Activated CD8-positive, alpha-beta memory T cell treated with anti-CD3 and anti-CD28 coated beads for 24 hours (primary cell): ENCODE measurements at places on chromosomes 16 and 17.

DNA sequence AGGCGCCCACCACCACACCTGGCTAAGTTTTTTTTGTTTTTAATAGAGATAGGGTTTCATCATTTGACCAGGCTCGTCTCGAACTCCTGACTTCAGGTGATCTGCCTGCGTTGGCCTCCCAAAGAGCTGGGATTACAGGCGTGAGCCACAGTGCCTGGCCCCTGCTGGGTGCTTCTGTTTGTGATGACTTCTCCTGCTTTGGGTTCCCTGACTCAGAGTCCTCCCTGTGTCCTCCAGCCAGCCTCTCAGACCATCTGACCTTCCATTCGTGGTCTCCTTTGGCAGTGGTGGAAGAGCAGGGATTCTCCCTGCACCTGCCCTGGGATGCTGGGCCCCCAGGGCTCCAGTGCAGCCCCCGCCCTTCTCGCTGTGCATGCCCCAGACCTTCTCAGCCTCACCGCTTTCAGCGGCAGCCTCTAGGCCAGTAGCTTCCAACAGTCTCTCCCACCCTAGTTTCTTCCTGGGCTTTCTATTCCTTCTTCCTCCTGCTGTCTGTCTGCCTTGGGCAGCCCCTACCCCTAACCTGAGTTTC, 13.2 kb downstream of the BEAN1 start:
- DNase-seq = peak; percentile 30

DNA sequence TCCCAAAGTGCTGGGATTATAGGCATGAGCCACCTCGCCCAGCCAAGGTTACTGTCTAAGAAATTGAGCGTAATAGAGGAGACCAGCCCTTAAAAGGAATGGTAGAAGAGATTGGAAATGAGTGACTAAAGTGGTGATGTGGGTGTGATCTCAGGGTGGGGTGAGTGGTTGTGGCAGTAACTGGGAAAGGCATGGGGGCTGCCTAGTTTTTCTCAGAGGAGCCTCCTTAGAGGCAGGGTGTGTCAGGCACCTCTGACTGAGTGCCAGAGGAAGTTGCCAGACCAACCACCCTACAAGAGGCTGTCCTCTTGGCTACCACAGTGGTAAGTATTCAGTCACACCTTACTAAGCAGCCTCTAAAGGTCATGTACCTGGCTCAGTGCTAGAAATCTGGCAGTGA, 8.9 kb downstream of the DUS2 start:
- DNase-seq = no peak

- DNase-seq = no peak
Measured at GRCh38 chr16:24135624-24136565, 120.2 kb upstream of the CACNG3 start.

DNA sequence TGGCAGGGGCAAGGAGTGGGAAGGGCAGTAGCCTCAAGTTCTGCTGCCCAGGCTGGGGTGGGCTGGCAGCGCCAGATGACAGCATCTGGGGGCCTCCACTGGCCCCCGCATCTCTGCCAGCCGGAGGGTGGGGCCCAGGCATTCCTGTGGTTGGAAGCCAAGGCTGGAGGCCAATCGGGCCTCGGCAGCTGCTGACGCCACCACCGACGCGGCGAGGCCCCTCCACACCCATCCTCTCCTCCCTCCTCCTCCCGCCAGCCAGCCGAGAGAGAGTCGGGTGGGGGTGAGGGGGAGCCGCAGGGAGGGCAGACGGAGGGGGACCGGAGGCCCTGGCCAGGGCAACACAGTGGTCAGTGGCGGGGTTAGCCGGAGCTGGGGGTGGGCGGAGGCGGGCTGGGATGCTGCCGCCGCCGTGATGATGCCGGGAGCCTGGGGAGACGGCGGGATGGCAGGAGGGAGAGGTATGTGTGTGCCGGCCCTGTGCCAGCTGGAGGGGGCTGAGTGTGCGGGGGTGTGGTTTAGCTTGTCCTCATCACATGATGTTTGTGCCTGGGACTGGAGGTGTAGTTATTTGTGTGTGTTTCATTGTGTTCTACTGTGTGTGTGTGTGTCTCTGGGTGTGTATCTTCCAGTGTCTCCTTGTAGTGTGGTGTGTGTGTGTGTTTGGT, 36.6 kb downstream of the ARHGAP23 start:
- no peak for DNase-seq

GRCh38 chr17:2076087-2076984, 21.4 kb downstream of the HIC1 start:
- DNase-seq = no peak

- peak; percentile 72 for DNase-seq
Measured at GRCh38 chr16:68539711-68540239, 684 bp downstream of the ZFP90 start.

- no peak for DNase-seq
Measured at GRCh38 chr16:77470851-77471250, 36.0 kb upstream of the ADAMTS18 start.

- DNase-seq = no peak
Measured at GRCh38 chr17:7579834-7580603, 581 bp downstream of the CD68 start.

DNA sequence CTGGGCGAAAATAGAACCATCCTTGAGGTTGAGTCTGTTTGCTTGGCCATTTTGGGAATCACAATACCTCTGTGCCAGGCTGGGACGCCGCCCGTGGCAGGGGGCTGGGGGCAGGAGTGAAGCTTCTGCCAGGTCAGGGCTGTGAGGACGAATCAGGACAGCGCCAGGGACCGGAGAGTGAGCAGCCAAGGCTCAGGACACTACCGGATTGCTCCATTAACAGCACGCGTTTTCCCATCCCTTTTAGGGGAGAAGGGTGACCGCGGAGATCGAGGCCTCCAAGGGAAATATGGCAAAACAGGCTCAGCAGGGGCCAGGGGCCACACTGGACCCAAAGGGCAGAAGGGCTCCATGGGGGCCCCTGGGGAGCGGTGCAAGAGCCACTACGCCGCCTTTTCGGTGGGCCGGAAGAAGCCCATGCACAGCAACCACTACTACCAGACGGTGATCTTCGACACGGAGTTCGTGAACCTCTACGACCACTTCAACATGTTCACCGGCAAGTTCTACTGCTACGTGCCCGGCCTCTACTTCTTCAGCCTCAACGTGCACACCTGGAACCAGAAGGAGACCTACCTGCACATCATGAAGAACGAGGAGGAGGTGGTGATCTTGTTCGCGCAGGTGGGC, 23.4 kb downstream of the C1QTNF1 start:
- no peak for DNase-seq

GRCh38 chr16:46926470-46927225, 42.5 kb downstream of the GPT2 start:
- DNase-seq = no peak

DNA sequence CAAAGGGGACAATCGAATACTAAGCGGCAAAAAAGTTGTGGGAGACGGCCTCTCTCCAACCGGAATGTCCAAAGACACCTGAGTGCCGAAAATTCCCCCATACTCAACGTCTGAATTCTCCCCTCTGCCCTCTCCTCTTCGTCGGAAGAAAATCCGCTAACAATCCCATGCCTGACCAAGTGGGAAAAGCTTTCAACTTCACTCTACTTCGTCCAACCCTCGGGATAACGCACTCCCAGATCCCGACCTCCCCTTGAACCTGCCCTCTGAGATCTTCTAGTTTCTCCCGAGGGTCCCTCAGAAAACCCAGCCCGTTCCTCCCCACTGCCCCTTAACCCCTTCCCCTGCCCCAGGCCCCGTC, 961 bp downstream of the AMFR start:
- no peak for DNase-seq

GRCh38 chr17:2054512-2055291, at the start of gene HIC1:
Gene HIC1 (plus strand): TSS chr17:2055103. CDS start chr17:2056691, 1,588 bp downstream.
- peak; percentile 94 for DNase-seq

DNA sequence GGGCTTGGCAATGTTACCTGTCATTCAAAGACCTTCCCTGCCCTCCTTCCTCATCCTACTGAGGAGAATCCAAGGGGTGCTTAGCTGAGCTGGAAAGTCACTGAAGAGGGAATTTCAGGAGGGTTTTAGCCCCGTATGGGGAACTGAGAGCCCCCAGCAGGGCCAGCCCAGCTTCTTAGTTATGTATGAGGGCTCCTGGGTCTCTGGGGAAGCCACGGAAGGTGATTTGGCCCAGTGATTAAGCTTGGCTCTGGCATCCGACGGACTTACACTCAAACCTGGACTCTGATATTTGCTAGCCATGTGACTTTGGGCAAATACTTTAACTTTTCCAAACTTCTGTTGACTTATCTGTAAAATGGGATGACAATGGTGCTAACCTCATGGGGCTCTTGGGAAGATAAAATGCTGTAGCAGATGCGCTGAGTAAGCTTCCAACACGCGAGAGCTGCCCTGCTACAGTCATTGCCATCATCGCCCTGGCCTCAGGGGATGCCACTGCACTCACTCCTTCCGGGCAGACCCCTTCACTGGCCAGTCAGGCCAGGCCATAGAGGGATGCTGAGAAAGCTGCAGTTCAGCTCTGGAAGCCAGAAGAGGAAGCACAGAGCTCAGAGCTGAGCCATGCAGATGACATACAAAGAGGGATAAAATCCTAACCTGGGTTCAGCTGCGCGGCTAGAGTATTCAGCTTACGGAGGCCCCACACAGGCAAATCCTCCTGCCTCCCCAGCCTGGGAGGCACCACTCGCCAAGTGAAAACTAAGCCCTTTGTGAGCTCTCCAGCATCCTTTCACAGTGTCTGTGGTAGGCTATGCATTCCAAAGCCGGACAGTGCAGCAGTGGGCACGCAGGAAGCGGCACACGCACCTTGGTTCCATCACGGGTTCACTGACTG, 44.9 kb upstream of the PIK3R6 start:
- DNase-seq = peak; percentile 49

GRCh38 chr17:82745524-82745923, 6.3 kb upstream of the TBCD start:
- no peak for DNase-seq

GRCh38 chr17:45985447-45985846, 13.6 kb upstream of the STH start:
- no peak for DNase-seq

DNA sequence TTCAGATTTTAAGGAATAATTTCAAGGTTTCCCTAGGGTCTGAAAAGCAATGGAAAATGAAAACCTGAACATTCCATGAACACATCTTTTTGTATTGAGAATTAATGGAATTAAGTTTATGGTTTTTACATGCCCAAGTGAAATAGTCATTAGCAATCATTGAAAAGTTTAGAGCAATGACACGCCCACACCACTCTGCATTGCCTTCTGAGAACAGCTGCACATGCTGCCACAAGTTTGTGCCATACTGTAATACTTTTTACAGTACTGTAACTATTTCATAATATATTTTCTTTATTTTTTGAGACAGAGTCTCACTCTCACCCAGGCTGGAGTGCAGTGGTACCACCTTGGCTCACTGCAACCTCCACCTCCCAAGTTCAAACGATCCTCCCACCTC, 345.2 kb upstream of the PMFBP1 start:
- no peak for DNase-seq

- no peak for DNase-seq
Measured at GRCh38 chr17:44376124-44376523, 12.5 kb upstream of the FAM171A2 start.

DNA sequence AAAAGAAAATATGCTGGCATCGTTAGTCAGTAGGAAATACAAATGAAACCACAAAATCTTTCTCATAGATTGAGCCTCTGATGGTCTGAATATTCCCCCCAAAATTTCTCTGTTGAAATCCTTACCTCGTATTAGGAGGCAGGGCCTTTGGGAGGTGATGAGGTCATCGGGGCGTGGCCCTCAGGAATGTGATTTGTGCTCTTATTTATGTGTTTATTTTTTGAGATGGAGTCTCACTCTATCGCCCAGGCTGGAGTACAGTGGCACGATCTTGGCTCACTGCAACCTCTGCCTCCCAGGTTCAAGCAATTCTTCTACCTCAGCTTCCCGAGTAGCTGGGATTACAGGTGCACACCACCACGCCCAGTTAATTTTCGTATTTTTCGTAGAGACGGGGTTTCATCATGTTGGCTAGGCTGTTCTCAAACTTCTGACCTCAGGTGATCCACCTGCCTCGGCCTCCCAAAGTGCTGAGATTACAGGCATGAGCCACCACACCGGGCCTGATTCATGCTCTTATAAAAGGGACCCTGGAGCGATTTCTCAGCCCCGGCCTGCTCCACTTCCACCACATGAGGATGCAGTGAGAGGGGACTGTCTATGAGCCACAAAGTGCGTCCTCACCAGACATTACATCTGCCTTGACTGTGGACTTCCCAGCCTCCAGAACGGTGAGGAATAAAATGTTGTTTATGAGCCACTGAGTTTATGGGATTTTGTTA, 53.1 kb downstream of the DNAH17 start:
- DNase-seq = no peak

GRCh38 chr16:1781758-1782407, 488 bp downstream of the SPSB3 start:
- no peak for DNase-seq

- DNase-seq = peak; percentile 38
Measured at GRCh38 chr16:49596648-49597291, 223.2 kb downstream of the C16orf78 start.

- DNase-seq = peak; percentile 82
Measured at GRCh38 chr16:30786936-30787612, at the start of gene ZNF629. Gene ZNF629 (minus strand): TSS chr16:30787205. CDS start chr16:30784482, 2,723 bp downstream.

- no peak for DNase-seq
Measured at GRCh38 chr17:77869665-77870132, 88.8 kb upstream of the TNRC6C start.

- DNase-seq = peak; percentile 40
Measured at GRCh38 chr17:79627766-79628690, 17.2 kb upstream of the RBFOX3 start.

DNA sequence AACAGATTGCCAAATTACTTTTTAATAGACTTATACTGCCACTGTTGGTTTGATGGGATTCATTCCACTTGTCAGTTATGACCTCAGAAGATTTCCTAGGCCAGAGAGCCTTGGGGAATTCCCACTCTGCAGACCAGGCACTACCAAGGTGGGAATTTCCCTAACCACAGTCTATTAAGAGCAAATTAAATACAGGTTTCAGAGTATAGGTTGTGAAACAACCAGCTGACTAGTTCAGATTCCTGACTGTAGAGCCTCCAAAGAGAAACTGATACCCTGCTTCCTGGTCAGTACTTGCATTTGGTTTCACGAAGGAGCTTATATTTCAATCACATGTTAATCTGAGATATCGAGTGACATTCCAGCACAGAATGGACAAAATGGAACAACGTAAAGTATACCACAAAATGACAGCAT, 186.5 kb downstream of the STX8 start:
- no peak for DNase-seq
